Right ventricle myocardium inferior (tissue), 1 donor: ENCODE measurements at places on chromosomes 3 and 15. TPM values are rescaled to one million over a fixed set of nuclear protein-coding genes. Genes with fewer than 3 reads are reported as not detected.

DNA sequence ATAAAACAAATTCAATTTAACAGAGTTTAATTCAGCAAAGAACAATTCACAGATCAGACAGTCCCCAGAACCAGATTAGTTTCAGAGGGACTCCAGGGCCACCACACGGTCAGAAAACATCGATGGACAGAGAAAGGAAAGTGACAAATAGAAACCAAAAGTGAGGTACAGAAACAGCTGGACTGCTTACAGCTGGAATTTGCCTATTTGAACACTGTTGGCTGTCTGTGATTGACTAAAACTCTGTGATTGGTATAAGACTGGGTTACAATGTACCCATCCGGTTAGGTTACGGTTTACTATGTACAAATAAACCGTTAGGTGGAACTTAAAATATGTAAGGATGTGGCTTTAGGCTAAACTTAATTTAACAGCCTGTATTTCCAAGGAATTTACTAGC is 30.3 kb downstream of the MOBP start:
- DNase-seq, result no peak

DNA sequence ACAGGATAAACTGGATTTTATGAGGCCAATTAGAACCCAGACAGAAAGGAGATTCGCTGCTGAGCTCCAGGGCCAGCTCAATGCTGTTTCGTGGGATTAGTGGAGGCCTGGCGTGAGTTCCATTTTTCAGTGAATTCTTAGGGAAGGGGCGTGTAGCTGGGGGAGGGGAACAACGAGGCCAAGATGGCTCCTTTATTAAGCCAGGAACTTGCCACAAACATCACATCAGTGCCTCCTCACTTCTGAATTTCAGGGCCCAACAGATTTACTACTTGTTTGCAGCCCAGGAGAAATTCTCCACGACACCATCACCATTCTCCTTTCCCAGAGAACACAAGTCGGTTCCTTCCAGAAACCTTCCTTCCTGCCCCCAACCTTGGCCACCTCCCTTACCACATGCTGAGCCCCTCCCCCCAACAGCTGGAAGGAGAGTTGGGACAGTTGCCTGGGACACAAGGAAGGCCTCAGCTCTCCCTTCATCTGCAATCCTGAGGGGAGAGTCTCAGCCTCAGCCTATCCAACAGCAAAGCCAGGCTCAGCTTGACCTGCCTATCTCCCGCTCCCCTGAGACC is 5.8 kb downstream of the IGDCC4 start:
- peak; percentile 82 for DNase-seq

DNA sequence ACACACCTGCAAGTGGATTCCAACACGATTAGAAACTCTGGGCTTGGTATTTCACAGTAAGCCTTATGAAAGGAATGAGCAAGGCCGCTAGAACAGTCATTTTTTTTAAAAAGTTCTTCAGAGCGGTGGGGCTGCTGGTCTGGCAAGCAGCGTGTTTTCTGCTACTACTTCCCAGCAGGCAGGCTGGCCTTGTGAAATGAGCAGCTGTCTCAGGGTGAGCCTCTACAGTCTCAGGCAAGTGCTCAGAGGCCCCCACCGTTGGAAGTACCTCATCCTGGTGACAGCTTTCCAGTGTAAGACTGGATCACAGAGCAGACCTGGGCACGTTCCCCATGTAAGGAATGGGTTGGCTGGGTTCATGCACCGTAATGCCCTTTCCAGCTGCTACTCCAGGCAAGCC is 119.2 kb downstream of the LRIG1 start:
- no peak for DNase-seq

DNA sequence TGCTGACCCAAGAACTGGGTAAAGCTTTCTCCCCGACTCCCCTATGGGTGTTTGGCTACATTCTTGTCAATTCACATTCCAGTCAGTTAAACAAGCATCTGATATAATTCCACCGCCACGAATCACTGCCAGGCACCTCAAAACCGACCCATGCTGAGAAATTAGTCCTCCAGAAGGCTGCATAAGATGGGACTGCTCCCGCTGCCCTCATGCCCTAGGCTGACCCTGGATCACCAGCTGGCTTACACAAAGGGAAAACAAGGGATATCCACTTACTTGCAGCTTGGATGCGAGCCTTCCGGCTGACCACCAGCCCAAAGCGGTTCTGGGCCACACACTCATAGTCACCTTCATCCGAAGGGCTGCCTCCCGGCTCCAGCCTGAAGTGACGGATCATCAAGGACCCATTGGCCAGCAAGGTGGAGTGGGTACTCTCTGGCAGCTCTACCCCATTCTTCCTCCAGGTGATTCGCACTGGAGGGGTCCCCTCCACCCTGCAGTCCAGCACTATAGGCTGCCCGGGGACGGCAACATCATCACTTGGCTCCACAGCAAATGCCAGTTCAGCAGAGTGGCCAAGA is 2.9 kb downstream of the IGDCC3 start:
- DNase-seq, result no peak

DNA sequence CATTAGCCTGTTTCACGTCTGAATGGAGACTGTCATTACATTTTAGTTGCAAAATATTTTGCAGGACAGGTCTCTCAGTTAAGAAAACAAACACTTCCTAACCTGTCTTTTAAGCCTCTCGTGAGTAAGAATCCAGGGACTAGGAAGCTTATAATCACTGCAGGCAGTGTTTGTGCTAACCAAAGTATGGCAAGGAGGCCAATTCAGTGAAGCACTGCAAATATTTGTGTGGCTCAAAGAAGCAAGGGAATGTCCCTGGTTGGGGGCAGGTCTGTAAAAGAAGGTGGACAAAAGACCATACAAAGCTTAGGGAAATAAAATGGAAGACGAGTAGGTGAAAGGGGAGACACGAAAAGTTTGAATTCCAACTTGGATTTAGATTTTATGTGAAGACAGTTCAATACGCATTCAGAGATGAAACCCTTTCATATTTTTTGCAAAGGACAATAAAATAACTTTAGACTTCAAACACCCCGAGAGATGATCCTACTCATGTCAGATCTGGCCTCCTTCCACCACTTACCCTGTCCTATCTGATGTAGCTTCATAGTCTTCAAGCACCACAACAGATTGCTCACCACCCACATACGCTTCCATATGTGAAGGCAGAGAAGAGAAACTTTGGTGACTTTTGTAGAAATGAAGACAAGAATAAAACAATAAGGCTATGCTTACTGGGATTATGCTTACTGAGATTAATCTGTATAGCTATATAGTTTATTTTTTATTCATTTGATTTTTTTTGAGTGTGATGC is 240.9 kb downstream of the TUSC7 start:
- DNase-seq, result no peak

- DNase-seq, result no peak
These were observed 210.0 kb upstream of the TRIM42 start for GRCh38 chr3:140467796-140468315.

GRCh38 chr15:79378394-79379109 is 53.6 kb upstream of the MINAR1 start:
- no peak for DNase-seq

The RBP2 gene
- total RNA-seq, result not detected

The CCR1 gene
- total RNA-seq, result 3.8 TPM

The GHSR gene
- not detected for total RNA-seq

The AMOTL2 gene
- total RNA-seq, result 61.9 TPM

The MAP6D1 gene
- total RNA-seq, result 2.2 TPM

The SLC12A1 gene
- total RNA-seq, result not detected
